ENCODE measurements at places on chromosomes 13 and 19. TPM values are rescaled to one million over a fixed set of nuclear protein-coding genes. Genes with fewer than 3 reads are reported as not detected.

The DDA1 gene
- total RNA-seq = 30.7 TPM

The SERP2 gene
- total RNA-seq = 1.8 TPM

The C2CD4C gene
- total RNA-seq = 1.2 TPM

The CEACAM21 gene
- not detected for total RNA-seq

The FFAR2 gene
- total RNA-seq = 0.49 TPM

The POU2F2 gene
- total RNA-seq = 0.76 TPM

The MYO16 gene
- total RNA-seq = 0.06 TPM

The C13orf42 gene
- total RNA-seq = 0.10 TPM

The OR1M1 gene
- not detected for total RNA-seq

The RHPN2 gene
- total RNA-seq = 24.1 TPM

The ZNF540 gene
- 6.9 TPM for total RNA-seq

The ZNF563 gene
- total RNA-seq = 5.0 TPM

The OR4F17 gene
- total RNA-seq = not detected

The TNFRSF19 gene
- total RNA-seq = 106 TPM

The MEF2B gene
- 0.49 TPM for total RNA-seq

The CD209 gene
- 0.55 TPM for total RNA-seq

The PRTN3 gene
- not detected for total RNA-seq

The TMC4 gene
- total RNA-seq = 8.9 TPM

The DNAJB1 gene
- total RNA-seq = 101 TPM

The ZNF708 gene
- total RNA-seq = 3.1 TPM

The CNFN gene
- total RNA-seq = 484 TPM

The PTGER1 gene
- not detected for total RNA-seq

The ZNF667 gene
- 3.3 TPM for total RNA-seq

The FKRP gene
- 12.9 TPM for total RNA-seq

The ATP8B3 gene
- 1.2 TPM for total RNA-seq

The HRC gene
- total RNA-seq = 1.3 TPM

The ADGRE3 gene
- not detected for total RNA-seq

The ZNF730 gene
- not detected for total RNA-seq

The IFNL1 gene
- not detected for total RNA-seq

The ERICH4 gene
- total RNA-seq = not detected

The SNRPA gene
- total RNA-seq = 52.4 TPM

The EBPL gene
- 76.4 TPM for total RNA-seq

The BCAM gene
- total RNA-seq = 32.3 TPM

The MYH14 gene
- total RNA-seq = 329 TPM

The MEIOSIN gene
- total RNA-seq = not detected

The ZNF416 gene
- 10.2 TPM for total RNA-seq

The KCTD12 gene
- 21.8 TPM for total RNA-seq

The CRLF1 gene
- total RNA-seq = 27.7 TPM

The HIPK4 gene
- total RNA-seq = 0.46 TPM

The EXOC3L2 gene
- total RNA-seq = 4.5 TPM

The PHF11 gene
- total RNA-seq = 33.3 TPM

The SAE1 gene
- 38.8 TPM for total RNA-seq

The C1QTNF9 gene
- total RNA-seq = not detected

The ZGLP1 gene
- 2.8 TPM for total RNA-seq

Data from lower leg skin (tissue), 4 donors.